ENCODE measurements at places on chromosomes 13 and 19. TPM values are rescaled to one million over a fixed set of nuclear protein-coding genes. Genes with fewer than 3 reads are reported as not detected.
A peak's percentile ranks its signal among the peaks of the same experiment; 100 is the strongest.

DNA sequence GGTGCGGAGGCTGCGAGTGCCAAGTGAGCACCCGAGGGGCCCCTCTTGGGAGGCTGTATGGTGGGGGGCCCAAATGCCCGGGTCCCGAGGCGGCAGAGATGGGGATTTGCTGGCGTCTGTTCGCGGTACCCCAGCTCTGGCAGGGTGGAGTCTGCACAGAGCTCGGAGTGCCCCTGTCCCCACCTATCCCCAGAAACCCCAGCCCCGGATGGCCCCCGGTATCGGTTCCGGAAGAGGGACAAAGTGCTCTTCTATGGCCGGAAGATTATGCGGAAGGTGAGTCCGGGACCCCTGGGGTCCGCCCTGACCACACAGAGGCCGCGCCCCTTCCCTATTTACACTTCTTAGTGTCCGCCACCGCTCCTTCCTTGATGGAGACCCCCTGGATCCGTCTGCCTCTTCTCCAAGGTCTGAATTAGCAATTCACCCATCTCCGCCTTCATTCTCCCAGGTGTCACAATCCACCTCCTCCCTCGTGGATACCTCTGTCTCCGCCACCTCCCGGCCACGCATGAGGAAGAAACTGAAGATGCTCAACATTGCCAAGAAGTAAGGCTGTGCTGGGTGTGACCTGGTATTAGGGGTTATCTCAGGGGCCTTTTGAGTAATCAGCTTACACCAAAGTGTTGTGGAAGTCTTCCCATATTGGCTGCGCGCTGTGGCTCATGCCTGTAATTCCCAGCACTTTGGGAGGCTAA lies 630 bp downstream of the PNPLA6 start:
- DNase-seq = no peak
- peaks cover under 1% of the 10 kb centered on the region for H3K36me3 ChIP-seq
- H3K4me3 ChIP-seq = peak overlapping the region; percentile 72

KMT5C gene
- 14.8 TPM for polyA plus RNA-seq

KLK14 gene
- polyA plus RNA-seq = not detected

ZNF571 gene
- 1.6 TPM for polyA plus RNA-seq

DNA sequence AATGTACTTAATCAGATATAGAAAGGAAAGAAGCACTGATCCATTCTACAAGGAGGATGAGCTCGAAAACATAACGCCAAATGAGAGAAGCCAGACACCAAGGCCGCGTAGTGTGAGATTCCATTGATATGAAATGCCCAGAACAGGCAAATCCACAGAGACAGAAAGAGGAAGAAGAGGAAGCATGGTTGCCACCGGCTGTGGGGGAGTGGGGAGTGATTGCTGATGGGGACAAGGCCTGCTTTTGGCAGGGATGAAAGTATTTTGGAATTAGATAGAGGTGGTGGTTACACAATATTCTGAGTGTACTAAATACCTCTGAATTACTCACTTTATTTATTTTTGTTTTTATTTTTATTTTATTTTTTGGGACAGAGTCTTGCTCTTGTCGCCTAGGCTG lies 50.2 kb upstream of the KLF2 start:
- H3K4me1 ChIP-seq = peaks cover 19% of the 10 kb centered on the region
- no peak overlapping the region for H3K4me3 ChIP-seq
- H3K36me3 ChIP-seq = no peaks in the 10 kb centered on the region
- H3K27ac ChIP-seq = peak overlapping the region; percentile 82
- no peak for DNase-seq
- no peaks in the 10 kb centered on the region for H3K27me3 ChIP-seq

DNA sequence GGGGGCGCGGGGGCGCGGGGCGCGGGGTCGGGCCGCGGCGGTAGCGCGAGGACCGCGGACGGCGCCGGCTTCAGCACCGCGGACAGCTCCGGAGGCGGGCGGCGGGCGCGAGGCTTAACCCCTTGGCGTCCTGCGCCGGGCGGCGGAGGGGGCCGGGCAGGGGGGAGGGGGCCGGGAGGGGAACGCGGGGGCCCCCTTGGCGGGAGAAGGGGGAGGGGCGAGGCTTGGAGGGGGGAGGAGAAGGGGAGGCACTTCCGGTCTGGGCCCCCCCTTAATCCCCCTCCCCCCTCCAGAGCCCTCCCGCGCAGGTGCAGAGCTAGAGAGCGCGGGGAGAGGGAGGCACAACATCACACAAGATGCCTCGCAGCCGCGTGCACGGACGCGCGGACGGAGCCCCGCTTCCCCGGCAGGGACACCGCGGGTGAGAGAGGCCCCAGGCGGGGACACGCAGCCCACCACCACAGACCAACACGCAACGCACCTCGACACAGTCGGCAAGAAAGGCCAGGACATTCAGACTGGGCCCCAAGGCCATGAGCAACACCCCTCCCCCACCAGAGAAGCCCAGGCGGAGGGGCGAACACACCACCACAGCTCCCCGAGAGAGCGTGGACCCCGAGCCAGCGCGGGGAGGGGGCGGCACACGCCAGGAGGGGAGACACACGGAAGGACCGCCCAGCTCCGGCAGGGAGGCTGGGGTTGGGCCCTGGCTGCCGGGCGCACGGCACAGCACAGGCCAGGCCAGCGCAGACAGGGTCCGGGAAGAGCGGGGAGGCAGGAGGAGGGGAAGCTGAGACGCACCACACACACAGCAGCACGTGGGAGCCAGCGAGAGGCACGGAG lies 24.1 kb downstream of the SHANK1 start:
- no peak overlapping the region for H3K4me3 ChIP-seq
- no peak overlapping the region for H3K27ac ChIP-seq
- H3K27me3 ChIP-seq = peaks cover 83% of the 10 kb centered on the region
- no peak for DNase-seq

SKA3 gene
- polyA plus RNA-seq = 6.7 TPM

DNA sequence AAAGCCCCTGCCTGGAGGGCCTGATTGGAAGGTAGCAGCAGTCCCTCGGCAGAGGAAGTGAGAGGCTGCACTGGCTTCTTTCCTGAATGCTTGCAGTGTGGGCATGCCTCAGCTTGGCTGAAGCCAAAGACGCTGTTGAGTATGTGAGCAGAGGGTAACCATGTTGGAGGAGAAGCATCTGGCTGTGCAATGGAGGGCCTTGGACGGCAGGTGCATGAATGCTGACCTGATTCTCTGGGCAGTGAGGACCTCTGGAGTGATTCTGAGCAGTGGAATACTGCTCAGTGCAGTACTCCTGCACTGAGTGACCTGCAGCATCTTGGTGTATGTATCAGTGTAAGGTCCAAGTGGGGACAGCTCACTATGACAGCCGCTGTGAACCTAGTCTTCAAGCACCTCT lies 46.9 kb downstream of the SOX1 start:
- H3K4me1 ChIP-seq = no peaks in the 10 kb centered on the region
- peak; percentile 33 for DNase-seq
- H3K36me3 ChIP-seq = no peaks in the 10 kb centered on the region
- H3K27me3 ChIP-seq = peaks cover 76% of the 10 kb centered on the region
- no peak overlapping the region for H3K4me3 ChIP-seq
- H3K27ac ChIP-seq = no peak overlapping the region

DNA sequence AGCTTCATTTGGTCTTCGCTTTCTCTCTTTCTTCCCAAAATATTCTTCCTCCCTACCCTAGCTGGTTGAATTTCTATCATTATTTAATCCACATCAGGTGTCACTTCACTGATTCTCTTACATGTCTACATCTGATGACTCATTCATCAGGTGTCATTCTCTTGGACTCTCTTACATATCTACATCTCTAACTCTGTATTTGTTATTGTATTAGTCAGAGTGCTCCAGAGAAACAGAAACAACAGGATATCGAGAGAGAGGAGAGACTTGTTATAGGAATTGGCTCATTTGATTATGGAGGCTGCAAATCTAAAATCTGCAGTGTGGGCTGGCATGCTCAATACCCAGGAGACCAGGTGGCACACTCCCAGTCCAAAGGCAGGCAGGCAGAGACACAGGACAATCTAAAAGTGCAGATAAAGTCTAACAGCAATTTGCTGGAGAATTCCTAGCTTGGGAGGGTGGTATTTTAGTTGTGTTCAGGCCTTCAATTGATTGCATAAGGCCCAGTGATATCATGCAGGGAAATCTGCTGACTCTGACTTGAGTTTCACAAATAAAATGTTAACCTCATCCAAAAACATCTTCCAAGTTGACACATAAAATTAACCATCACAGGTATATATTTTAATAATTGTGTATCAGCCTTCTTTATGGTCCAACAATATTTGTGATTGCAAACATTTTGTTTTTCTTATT lies 541.4 kb upstream of the SLITRK5 start:
- no peaks in the 10 kb centered on the region for H3K27me3 ChIP-seq
- H3K27ac ChIP-seq = no peak overlapping the region
- DNase-seq = no peak
- no peaks in the 10 kb centered on the region for H3K4me1 ChIP-seq
- H3K36me3 ChIP-seq = no peaks in the 10 kb centered on the region

GRCh38 chr13:113918580-113918979 lies 54.7 kb upstream of the GAS6 start:
- H3K4me1 ChIP-seq = peaks cover 8% of the 10 kb centered on the region
- H3K4me3 ChIP-seq = no peak overlapping the region
- H3K36me3 ChIP-seq = no peaks in the 10 kb centered on the region
- H3K27me3 ChIP-seq = peaks cover 3% of the 10 kb centered on the region
- DNase-seq = no peak

GRCh38 chr19:13965926-13966683 lies 13.8 kb downstream of the DCAF15 start:
- H3K27ac ChIP-seq = no peak overlapping the region
- no peak overlapping the region for H3K4me3 ChIP-seq
- no peak for DNase-seq
- H3K4me1 ChIP-seq = peaks cover 18% of the 10 kb centered on the region
- H3K27me3 ChIP-seq = no peaks in the 10 kb centered on the region

C5AR2 gene
- polyA plus RNA-seq = 1.4 TPM

GRCh38 chr13:44976949-44977583 lies 12.2 kb downstream of the NUFIP1 start:
- no peaks in the 10 kb centered on the region for H3K36me3 ChIP-seq
- no peak overlapping the region for H3K4me3 ChIP-seq
- H3K4me1 ChIP-seq = no peaks in the 10 kb centered on the region
- no peaks in the 10 kb centered on the region for H3K27me3 ChIP-seq

GRCh38 chr13:114119196-114119595 lies 13.2 kb downstream of the RASA3 start:
- peak overlapping the region; percentile 75 for H3K27ac ChIP-seq
- H3K4me1 ChIP-seq = peaks cover 34% of the 10 kb centered on the region
- no peak overlapping the region for H3K4me3 ChIP-seq
- DNase-seq = no peak

GRCh38 chr13:52001120-52001731 lies 10.0 kb downstream of the ATP7B start:
- DNase-seq = no peak
- H3K27me3 ChIP-seq = no peaks in the 10 kb centered on the region
- no peak overlapping the region for H3K4me3 ChIP-seq
- peaks cover 25% of the 10 kb centered on the region for H3K4me1 ChIP-seq

- no peak for DNase-seq
- H3K36me3 ChIP-seq = peaks cover 46% of the 10 kb centered on the region
- H3K27me3 ChIP-seq = no peaks in the 10 kb centered on the region
- no peak overlapping the region for H3K27ac ChIP-seq
Observed at GRCh38 chr19:10553087-10553667, 9.5 kb downstream of the ATG4D start.

DNA sequence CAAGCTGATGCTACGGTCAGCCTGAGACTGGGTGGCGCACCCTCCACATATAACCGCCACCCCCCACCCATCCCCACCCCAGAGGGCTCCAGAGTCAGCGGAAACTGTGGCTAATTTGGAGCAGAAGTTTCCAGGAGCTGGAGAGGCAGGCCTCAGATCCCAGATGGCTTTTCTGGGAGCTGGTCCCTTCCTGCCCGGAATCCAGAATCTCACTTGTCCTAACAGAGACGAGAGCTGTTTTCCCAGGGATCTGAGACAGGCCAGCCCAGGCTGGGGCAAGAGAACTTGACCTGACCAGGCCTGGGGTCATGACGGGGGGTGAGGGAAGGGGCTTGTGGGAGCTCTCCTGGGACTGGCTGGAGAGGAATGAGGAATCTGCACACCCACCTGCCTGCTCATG lies 6.5 kb downstream of the EPHX3 start:
- H3K27me3 ChIP-seq = no peaks in the 10 kb centered on the region
- peaks cover 8% of the 10 kb centered on the region for H3K4me1 ChIP-seq
- no peak for DNase-seq
- no peak overlapping the region for H3K27ac ChIP-seq
- no peak overlapping the region for H3K4me3 ChIP-seq
- H3K36me3 ChIP-seq = no peaks in the 10 kb centered on the region

DNA sequence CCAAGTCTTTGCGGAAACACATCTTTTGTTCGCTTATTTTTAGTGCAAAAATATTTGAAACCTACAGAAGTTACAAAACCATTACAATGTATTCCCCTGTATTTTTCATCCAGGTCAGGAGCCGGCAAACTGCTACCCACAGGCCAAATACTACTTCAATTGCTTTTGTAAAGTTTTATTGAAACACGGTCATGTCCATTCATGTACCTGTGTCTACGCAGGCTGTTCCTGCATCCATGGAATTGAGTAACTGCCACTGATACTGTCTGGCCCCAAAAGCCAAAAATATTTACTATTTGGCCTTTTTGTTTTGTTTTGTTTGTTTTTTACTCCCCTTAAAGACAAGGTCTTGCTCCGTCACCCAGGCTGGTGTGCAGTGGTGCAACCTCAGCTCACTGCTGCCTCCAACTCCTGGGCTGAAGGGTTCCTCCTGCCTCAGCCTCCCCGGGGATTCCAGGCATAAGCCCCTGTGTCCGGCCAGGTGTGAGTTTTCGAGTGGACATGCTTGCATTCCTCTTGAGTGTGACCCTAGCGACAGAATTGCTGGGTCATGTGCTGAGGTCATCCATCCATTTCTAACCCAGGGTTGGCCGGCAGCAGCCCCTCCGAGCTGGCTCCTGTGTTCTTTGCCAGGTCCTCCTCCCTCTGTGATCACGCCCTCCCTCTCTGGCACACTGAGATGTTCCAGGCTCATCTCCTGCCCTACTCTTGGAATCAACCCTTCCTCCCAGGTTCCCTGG lies 10.9 kb upstream of the S1PR4 start:
- peaks cover 5% of the 10 kb centered on the region for H3K4me1 ChIP-seq
- H3K4me3 ChIP-seq = no peak overlapping the region
- no peak for DNase-seq
- no peaks in the 10 kb centered on the region for H3K27me3 ChIP-seq
- no peaks in the 10 kb centered on the region for H3K36me3 ChIP-seq

DNA sequence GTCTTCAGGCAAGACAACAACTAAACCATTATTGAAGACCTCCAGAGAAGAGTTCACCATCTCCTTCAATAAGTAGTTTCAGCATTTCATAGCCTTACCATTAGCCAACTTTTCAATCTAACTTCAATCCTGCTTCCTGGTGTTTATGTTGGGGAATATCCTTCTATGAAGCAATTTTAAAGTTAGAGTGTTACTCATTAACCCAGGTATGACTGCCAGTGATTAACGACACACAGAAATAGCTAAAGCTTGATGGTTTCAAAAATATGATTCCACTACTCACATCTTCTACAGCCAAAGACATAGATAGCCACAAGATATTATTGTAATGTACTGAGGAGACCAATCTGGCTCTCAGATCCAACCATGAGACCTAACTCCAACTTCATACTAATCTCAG lies 403.2 kb downstream of the EFNB2 start:
- no peak overlapping the region for H3K27ac ChIP-seq
- no peak for DNase-seq
- no peaks in the 10 kb centered on the region for H3K4me1 ChIP-seq
- no peaks in the 10 kb centered on the region for H3K36me3 ChIP-seq
